Islet precursor cell (in vitro differentiated cells): ENCODE measurements at places on chromosomes 7 and 10.

GRCh38 chr10:71748671-71749191, 24.6 kb downstream of the VSIR start:
- no peak for DNase-seq

- DNase-seq: peak; percentile 39
Observed at GRCh38 chr10:48604039-48604990, 558 bp downstream of the ARHGAP22 start.

GRCh38 chr7:49111706-49112105, 187.4 kb downstream of the CDC14C start:
- DNase-seq: no peak

- DNase-seq: no peak
Observed at GRCh38 chr7:46626691-46627310, 705.7 kb upstream of the IGFBP3 start.

- DNase-seq: no peak
Observed at GRCh38 chr7:130648580-130648979, 20.0 kb downstream of the COPG2 start.

DNA sequence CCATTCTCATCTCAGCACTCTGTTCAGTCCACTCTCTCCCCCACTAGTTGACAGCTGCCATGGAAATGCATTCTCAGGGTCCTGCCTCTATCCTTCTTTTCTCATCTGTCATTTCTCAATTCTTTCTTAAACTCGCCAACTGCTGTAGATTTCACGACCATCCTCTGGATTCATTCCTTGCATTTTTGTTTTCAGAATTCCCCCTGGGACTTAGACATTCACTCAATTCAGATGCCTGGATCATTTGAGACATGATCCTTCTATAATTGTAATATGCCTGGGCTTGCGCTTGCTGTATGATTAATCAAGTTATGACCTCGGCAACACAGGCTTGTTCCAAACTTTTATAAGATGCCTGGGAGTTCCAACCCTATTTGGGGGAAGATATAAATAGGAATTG, 104.5 kb downstream of the RAB11FIP2 start:
- DNase-seq: no peak

GRCh38 chr10:86712317-86712707, 44.0 kb downstream of the LDB3 start:
- peak; percentile 70 for DNase-seq

DNA sequence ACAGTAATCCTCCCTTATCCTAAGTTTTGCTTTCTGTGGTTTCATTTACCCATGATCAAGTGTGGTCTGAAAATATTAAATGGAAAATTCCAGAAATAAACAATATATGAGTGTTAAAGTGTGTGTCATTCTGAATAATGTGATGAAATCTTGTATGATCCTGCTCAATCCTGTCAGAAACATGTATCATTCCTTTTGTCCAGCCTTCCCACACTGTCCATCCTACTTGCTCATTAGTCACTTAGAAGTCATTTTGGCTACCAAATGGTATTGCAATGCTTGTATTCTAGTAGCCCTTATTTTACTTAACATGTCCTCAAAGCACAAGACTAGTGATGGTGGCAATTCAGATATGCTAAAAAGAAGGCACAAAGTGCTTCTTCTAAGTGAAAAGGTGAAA, 1211.2 kb upstream of the SORCS1 start:
- no peak for DNase-seq

GRCh38 chr10:96507044-96507443, 6.7 kb downstream of the TLL2 start:
- peak; percentile 28 for DNase-seq

- no peak for DNase-seq
Observed at GRCh38 chr10:72831696-72832409, 61.7 kb upstream of the OIT3 start.

DNA sequence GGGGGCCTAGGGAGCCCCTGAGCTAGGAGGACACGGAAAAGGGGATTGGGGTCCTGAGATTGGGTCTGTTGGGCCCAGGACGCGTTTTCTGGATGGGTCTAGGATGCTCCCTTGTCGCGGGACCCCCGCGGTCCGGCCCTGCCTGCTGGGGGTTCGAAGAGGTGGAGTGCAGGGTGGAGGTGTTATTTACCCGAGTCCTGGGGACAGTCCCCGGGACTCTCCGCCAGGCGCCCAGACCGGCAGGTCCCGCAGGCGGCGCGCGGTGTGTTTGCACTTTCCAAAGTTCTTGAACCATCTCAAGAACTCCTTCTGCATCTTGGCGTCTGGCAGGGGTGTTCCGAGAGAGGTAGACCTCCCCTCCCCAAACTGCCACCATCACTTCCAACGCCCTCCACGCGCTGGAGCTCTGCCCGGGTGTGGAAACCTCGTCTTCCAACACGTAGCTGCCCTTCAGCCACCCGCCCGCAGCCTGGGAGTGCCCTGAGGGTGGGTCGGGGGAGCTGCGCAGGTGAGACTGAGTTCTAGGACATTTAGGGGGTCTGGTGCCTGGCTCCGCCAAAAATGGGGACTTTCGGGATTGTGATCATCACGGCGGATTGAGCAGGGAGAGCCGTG, 569 bp downstream of the CAV1 start:
- DNase-seq: peak; percentile 71

GRCh38 chr7:42694894-42695507, 216.9 kb downstream of the C7orf25 start:
- DNase-seq: no peak

- DNase-seq: peak; percentile 74
Observed at GRCh38 chr10:124743191-124744101, 732 bp downstream of the FAM53B start.

GRCh38 chr10:88557658-88558057, 25.5 kb downstream of the RNLS start:
- DNase-seq: no peak

DNA sequence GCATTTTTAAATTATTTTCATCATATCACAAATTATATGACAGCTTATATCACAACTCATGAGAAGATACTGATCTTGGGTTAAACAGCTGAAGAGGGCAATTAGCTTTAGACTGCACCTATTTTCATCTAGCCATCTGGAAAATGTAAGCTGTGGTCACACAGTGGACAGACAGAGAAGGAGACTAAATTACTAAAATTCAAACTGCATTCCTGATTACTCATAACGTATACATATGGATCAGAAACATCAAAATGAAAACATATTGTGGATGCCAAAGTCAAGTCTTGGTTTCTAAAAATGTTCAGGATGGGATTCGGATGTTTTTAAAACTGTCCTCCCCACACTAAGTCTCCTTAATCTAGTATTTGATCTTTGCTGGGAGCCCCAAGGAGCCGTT, 6.6 kb downstream of the BBIP1 start:
- DNase-seq: no peak
